ENCODE measurements at places on chromosomes 2 and 18.

DNA sequence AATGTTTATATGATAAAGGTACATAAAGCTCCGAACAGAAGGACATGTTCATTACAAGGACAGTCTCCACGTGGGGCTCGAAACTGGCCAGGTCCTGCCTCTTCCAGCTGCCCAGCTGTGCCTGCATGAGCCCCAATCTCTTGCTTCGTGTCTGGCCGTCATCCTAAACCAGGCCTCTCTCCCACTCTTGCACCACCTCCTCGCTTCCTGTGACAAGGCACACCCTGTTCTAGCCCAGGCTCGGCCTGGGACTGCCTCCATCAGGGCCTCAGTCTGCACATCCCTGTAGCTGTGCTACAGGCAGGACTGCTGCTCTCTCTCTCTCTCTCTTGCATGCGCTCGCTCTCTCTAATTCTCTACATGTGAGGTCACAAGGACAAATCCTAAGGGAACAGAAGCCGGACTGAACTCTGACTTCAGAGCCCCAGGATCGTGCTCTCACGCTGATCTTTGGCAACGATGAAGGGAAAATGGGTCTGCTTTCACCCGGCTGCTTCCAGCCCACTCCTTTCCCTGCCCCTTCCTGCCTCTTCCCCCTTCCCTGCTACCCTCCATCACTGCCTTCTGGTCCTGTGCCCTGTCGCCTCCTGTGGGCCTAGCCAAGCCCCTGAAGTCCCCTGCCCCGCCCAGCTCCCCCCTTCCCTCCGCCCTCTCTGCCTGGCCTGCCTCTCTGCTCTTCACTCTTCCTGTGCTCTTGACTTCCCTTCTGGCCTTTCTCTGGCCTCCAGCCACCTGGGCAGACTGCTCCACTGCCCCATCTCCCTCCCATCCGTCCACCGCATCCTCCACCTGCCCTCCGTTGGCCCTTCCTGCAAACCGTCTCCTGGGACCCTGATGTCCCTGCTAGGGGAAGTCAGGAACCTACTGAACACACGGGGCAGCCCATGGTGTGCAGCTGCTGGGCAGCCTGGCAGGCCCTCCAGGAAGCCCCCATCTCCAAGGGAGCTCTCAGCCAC lies 7.8 kb upstream of the GPR55 start:
- no peak for ATAC-seq

GRCh38 chr18:47263430-47264307 lies 12.2 kb upstream of the SKOR2 start:
- no peak for ATAC-seq

- no peak for ATAC-seq
Observed at GRCh38 chr2:83949361-83949760, 509.7 kb downstream of the SUCLG1 start.

- ATAC-seq = peak; percentile 60
Observed at GRCh38 chr18:51039138-51040112, 9.4 kb downstream of the SMAD4 start.

GRCh38 chr2:134647607-134648256 lies 71.1 kb downstream of the TMEM163 start:
- ATAC-seq = no peak

- ATAC-seq = no peak
Observed at GRCh38 chr2:11344956-11345677, 681 bp upstream of the ROCK2 start.

All from stimulated activated memory B cell treated with anti-CD40 and anti-IgM and Interleukin-4, amounts not matched to agents 10 μg/mL and 1 μg/mL and 100 μg/mL, for 72 hours (primary cell).